ENCODE measurements at places on chromosomes 5 and 9.

DNA sequence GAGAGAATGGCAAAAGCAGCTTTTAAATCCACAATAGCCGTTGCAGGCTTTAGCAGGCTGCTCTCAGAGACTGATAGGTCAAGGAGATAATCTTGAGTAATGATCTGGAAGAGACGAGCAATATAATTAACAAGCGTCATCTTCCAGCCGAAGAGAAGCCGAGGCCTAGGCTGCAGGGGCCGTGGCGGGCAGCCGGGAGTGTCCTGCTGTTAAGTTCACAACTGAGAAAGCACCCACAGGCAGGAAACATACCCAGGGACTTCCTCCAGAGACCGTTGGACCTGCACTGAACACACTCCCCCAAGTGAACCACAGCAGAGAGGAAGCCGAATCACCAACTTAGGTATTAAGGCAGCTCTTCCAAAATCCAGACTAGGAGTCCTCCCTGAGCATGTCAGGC is 182.3 kb downstream of the IRX2 start:
- DNase-seq = no peak

DNA sequence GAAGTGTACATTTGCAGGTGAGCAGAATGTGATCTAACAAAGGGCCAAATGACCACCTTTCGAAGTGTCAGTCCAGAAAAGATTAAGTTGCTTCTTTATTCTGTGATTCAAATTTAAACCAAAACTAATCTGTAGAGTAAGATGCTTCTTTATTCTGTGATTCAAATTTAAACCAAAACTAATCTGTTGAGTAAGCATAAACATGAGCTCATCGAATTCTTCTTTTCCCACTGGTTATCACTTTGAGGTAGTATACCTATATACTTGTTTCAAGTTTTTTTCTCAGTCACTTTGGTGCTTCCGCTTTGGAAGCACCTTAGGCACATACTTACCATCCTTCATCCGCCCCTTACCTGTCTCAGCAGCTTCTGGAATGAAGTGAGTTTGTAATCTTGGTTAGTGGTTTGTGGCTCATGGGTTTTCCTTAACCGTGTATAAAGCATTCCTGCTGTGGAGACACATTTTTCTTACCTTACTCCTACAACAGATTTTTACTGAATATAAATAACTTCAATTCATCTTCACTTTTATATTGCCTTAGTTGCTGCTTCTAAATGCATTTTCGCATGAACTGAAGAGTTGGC is 40.7 kb upstream of the CTXN3 start:
- no peak for DNase-seq

DNA sequence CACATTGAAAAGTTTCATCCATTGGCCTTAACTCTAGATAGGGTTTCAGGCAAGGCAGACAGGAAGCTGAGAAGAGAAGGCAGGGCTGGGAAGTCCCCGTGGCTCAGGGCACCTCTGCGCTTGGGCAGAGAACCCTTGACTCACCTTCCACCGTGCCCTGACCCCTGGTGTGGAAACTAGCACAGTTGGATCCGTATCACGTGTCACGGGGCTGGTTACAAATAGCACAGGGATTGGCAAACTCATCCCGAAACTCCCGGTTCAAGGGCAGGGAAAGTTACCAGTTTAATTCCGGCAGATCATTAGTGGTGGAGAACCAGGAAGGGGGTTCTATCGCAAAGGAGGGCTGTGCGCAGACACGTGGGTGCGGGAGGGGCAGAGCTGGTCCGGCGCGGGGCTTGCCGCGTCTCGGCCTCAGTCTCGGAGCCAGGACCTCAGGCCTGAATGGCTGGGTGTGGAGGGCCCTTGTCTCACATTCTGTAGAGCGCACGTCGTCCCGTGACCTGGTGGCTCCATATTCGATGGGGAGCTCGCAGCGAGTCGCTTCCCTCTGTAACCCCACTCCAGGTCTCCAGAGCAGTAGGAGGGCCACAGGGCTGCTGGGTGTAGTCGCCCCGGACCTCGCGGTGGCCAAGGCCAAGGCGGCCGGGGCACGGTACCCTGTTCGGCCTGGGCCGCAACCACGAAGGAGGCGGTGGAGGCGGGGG is 771 bp upstream of the TMEM171 start:
- DNase-seq = no peak

- no peak for DNase-seq
Observed at GRCh38 chr5:128613766-128614165, 75.7 kb upstream of the FBN2 start.

- no peak for DNase-seq
Observed at GRCh38 chr9:13450723-13451122, 171.2 kb upstream of the MPDZ start.

- DNase-seq = no peak
Observed at GRCh38 chr5:174903172-174903732, 178.9 kb downstream of the MSX2 start.

All from GM12864 (cell line).